ENCODE measurements at places on chromosomes 12 and 14.
A peak's percentile ranks its signal among the peaks of the same experiment; 100 is the strongest.

DNA sequence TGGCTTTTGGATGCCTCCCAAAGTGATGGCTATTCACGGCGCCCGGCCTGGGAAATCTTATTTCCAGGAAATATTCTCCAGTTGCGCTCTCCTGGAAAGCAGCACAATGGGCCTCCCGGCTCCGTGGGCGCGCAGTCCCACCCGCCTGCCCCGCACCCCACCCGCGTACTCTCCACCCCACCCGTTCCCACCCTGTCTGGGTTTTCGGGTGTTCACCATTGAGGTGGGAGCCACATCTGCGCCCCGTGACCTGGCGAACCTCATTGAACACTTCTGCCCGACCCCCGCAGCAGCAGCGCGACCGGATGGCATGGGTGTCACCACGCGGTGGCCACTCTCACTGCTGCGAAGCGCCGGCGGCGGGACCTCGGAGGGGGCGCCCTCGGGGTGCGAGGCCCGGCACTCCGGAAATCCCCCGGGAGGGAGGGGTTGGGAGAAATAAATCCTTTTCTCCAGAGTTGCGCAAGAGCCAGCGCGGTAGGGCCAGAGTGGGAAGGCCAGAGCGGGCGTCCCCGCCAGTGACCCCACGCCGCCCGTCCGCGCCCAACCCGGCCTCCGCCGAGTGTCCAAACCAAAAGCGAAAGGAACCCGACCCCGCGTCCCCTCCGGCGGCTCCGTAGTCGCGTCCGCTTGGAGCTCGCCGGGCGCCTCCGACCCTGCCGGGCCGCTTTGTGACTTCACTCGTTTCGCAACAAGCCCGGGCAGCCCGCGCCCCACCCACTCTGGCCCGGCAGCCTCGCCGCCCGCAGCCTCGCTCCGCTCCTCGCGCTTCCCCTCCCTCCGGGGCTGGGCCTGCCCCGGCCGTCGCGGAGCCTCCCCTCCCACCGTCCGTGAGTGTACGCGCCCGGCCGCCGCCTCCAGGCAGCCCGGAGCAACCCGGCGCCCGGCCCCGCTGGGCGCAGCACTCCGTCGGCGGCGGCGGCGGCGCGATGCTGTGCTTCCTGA, at the start of gene DRAM1:
DRAM1 (plus strand) TSS at position 720 of the 945 bp plus-strand sequence; CDS start at position 930, 210 bp downstream.
- DNase-seq, result peak; percentile 48

- no peak for DNase-seq
Measured at GRCh38 chr14:71471634-71472355, 460.4 kb upstream of the RGS6 start.

DNA sequence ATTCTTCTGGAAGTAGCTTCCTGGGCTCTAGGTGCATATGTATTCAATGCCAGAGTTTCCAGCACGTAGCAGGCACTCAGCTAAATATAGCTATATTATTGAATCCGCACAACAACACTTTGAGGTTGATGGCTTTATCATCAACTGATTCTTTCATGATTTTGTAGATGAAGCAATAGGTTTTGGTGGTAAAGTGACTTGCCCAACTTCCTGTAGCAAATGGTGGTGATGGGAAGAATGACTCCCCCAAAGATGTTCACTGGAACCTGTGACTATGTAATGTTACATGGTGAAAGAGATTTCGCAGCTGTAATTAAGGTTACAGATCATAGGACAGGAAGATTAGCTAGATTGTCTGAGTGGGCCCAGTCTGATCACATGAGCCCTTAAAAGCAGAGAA, 3.2 kb downstream of the TDRD9 start:
- DNase-seq, result no peak

DNA sequence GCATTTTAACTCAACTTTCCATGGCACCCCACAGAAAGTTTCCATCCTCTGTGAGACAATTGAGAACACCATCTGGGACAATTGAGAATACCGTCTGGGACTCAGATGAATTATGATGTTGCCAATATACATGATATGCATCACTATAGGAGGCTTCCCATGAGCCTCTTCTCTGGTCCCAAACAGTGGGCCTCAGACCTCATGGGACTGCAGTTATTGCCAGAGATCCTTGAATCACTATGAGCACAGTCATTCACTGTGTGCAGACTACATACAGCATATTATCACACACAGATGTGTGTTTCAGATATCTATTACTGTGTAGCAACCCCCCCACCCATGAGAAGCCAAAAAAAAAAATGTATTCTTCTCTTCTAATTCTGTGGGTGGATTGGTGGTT, 134.4 kb downstream of the GXYLT1 start:
- no peak for DNase-seq

DNA sequence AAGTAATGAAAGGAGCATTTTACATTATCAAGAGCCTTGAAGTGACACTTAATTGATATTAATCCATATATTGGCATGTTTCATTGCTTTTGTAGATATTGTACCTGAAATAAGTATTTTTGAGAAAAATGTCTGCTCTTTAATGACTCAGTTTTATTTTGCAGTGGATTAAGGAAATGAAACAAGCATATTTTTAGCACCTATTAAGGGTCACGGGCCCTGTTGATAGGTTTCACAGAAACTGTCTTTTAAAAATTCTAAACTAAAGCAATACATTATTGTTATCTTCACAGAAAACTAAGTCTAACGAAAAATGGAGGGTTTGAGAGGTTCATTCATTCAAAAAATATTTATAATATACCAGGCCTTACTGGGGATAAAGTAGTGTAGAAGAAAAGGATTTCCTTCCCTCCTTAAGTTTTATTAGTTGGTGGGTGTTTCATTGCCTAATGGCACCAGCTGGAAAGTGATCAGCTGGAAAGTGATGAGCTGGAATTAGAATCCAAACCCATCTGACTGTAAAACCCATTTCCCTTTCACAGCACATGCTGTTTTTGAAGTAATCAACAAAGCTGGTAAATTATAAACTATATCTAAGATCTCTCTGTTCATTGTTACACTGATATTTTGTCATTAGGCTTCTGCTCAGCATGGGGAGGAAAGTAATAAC, 54.2 kb downstream of the PTPRQ start:
- DNase-seq, result no peak

DNA sequence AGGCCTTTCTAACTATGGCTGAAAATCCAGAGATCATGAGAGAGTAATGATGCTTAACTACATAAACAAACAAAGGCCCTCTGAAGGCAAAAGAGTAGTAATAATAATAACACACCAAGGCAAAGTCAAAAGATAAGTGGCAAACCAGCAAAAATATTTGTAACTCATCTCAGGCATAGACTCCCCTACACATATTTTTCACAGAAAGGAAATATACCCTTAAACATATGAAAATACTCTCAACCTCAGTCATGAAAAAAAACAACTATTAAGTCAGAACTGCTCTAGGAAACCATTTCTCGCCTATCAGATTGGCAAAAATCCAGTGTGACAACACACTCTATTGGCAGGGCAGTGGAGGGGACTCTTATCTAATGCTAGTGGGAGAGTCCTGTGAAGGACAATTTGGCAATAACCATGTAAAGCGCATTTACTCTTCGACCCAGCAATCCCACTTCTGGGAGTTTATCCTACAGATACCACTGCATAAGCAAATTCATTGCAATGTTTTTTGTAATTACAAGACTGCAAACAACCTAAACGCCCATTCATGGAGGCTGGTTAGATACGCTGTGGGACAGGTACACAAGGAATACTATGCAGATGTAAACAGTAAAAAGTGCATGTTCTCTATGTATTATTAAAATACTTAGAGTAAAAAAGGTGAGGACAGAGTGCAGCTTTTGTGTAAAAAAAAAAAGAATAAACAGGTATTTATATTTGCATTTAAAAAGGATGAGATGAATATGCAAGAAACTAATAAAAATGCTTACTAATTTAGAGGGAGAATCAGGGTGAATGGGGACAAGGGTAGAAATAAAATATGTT, 26.0 kb upstream of the IL22 start:
- DNase-seq, result no peak

DNA sequence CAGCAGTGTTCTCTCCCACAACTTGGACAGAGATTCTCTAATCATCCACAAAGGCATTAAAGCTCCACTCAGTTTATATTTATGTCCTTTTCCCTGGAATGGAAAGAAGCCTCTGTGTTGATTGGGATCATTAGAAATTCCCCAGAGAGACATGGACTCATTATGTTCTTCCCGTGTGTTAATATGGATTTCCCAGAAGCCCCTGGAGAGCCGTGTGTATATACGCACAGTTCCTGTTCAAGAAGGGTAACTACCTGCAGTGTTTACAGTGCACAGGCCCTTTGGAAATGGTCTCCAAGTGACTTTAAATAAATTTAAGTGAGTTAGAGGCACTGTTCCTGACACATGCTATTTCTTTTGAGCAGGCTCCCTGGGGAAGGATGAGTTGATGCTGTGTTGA, 428.0 kb upstream of the TMTC1 start:
- DNase-seq, result no peak

DNA sequence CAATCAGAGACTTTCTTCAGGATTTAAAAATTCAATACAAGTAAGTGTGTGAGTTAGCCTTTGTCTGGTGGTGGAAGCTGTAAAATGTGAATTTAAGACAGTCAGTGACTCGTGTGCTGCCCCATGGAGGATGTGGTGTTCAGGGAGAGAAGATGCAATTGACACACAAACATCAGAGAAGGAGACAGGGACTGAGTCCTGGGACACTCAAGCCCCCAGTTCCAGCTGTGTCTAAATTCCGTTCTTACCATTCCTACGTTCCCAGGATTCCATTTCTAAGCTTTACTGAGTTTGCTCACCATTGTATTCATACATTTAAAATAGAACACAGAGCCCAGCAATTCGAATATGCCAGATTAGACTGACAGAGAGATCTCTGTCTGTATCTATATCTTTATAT, 67.6 kb downstream of the C12orf56 start:
- DNase-seq, result no peak

DNA sequence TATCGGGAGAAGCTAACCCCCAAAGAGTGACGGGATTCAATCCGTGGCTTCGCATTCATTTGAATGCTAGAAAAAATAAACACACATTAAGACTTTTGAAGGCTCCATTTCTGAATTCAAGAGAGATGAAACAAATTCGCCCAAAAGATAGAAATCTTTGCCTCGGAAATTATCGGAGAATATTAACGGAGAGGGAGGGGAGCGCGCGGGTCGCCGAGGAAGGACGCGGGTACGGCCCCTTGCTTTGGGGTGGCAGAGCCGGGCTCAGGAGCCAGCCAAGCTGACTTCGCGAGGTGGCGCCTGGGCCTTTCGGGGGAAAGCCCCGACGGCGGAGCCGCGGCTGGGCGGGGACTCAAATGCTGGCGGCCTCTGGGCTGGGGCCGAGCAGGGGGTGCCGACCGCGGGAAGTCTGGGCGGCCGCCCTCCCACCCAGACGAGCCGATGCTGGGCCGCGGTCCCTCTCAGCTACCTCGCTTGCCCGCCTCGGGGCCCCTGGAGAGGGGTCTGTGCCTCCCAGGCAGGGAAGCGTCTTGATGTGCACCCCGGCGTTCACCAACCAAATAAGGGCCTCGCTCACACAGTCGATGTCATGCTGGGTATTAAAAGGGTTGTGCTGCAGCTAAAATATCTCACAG, 14.7 kb downstream of the NKX2-1 start:
- no peak for DNase-seq

- DNase-seq, result no peak
Measured at GRCh38 chr12:49212572-49212971, 23.7 kb upstream of the TUBA1A start.

DNA sequence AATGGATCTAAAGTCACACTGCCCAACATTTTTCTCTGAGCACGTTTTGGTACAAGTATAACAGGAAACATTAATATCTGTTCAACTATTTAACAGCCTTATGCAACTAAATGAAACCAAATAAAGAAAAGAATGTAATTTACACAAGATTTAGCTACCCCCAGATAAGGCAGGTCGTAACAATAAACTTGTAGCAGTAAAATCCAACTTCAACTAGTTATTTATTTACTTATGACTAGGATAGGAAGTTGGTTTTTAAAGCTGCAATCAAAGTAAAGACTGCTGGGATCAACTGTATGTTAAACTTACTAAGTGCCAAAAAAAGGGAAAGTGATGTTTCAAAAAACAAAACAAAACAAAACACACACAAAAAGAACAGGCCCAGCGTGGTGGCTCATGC, 30.9 kb downstream of the FERMT2 start:
- DNase-seq, result no peak

DNA sequence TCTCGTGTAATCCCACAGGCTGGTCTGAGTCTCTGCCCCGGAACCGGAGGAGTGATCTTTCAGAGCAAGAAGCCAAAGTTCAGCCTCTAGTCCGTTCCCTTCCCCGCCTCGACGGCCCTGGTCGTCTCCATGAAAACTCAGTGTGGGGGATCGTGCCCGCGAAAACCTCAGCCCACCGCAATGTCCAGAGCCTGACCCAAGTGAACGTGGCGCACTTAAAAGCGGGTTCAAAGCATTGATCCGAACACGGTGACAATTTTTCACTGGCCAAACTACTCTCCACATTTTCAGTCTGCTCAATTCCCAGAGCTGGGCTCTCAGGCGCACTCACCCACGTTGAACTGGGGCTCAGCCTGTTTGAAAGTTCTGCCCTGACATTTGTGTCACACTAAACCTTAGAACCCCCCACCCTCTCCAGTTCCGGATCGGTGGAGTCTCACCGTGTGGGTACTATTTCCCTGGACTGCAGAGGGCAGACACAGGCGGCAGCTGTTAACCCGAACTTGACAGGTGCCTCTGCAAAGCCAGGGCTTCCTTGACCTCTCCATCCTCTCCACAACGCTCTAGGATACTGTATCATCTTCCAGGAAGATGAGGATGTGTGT, 886 bp upstream of the PRICKLE1 start:
- DNase-seq, result no peak
